ENCODE measurements at places on chromosomes 11 and 22.

GRCh38 chr11:118916842-118917388, 8.8 kb downstream of the BCL9L start:
- DNase-seq: peak; percentile 83

- DNase-seq: no peak
These were observed 46.3 kb upstream of the WNT11 start for GRCh38 chr11:76252631-76253070.

DNA sequence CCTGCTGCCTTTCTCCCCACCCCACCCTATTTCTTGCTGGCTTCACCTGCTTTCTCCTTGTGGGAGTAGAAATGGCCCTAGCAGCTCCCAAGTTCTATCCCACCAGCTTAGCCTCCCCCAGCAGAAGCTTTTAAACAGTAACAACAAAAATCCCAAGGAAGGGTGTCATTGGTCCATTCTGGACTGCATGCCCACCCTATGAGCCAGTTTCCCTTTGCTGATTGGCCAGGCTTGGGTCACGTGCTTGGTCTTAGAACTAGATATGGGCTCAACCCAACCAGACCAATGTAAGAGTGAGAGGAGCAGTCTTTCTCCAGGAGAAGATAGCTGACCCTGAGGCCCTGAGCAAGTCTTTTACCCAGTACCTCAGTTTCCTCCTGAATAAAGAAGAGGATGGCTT, 2.3 kb downstream of the MTFP1 start:
- no peak for DNase-seq

DNA sequence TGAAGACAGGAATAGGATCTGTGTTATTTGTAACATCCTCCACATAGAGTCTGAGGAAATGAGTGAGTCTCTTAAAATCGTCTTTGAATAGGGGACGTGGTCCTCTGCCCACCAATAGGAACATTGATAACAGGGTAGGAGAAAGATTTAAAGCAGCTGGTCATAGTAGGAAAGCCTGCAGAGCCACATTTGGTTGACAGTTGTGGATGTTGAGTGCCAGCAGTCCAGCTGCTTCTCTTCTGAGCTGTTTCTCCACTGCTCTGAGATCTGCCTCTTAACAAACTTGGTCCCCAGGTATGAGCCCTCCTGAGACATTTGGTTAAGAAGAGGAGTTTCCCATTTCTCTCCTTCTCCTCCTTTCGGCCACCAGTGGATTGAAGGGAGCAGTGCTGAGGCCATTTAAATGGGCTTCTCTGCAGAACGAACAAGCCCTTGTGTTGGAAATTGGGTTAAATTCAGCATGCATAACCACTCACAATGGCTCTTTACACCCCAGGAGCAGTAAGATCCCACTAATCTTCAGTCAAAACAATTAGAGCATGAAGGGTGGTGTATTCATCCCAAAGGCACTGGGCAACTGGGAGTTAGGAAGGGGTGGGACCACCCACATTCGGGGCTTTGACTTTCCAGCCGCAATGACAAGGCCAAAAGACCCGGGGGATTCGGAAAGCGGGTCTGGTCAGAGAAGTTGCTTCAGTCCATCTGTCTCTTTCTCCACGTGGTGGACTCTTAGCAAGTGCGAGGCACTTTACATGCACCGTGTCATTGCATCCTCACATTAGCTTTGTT, 32.3 kb downstream of the MIAT start:
- DNase-seq: no peak

- no peak for DNase-seq
These were observed 11.2 kb downstream of the FOLR1 start for GRCh38 chr11:72203163-72203562.

GRCh38 chr22:36288571-36289405, 35.9 kb downstream of the APOL1 start:
- DNase-seq: no peak

GRCh38 chr11:60428517-60428916, 855 bp upstream of the MS4A5 start:
- no peak for DNase-seq

DNA sequence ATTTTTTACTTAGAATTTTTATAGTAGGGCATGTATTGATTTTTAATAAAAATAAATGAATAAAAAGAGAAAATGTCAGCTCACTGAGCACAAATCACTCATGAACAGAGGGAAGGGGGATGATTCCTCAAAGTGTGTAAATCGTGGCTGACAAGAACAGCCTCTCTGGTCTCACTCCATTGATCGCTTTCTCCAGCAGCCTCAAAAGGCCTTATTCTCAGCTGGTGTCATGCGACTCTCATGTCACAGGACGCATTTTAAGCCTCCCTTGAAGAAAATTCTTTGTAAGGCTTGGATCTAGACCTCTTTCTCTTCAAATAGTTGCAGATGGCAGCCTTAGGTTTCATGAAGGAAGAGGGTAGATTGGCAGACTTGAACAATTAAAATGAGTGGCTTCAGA, 33.9 kb upstream of the SLC5A12 start:
- no peak for DNase-seq

DNA sequence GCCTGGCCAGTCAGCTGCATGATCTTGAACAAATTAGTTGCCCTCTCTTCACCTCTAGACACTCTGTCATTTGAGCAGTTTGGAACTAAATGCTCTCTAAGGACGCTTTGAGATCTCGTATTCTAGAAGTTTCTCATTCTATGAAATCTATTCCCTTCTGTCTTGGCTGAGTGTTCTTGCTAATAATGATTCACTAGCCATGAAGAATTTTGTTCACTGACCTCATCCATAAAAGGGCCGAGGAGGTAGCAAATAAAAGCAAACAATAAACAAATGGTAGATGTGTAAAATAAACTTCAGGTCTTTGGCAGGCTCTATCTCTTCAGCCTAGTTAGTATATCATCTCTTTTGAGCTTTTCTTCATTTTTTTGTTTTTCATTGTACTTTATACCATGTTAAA, 76.6 kb downstream of the USP35 start:
- no peak for DNase-seq

- no peak for DNase-seq
These were observed 14.8 kb downstream of the FRMD8 start for GRCh38 chr11:65401073-65401802.

DNA sequence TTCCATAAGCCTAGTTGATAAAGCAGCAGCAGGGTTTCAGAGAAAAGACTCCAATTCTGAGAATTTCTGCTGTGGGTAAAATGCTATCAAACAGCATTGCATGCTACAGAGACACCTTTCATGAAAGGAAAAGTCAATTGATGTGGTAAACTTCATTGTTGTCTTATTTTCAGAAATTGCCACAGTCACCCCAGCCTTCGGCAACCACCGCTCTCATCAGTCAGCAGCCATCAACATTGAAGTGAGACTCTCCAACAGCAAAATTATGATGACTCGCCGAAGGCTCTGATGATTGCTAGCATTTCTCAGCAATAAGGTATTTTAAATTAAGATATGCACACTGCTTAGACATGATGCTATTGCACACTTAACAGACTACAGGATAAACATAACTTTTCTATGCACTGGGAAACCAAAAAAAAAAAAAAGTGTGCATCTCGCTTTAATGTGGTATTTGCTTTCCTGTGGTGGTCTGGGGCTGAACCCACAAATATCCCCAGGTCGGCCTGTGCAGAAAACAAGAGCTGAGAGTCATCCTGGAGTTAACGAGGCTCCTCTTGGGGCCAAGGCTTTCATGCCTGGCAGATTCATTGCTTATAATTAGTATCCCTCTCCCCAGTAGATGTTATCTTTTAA, 192.1 kb downstream of the CTTN start:
- no peak for DNase-seq

DNA sequence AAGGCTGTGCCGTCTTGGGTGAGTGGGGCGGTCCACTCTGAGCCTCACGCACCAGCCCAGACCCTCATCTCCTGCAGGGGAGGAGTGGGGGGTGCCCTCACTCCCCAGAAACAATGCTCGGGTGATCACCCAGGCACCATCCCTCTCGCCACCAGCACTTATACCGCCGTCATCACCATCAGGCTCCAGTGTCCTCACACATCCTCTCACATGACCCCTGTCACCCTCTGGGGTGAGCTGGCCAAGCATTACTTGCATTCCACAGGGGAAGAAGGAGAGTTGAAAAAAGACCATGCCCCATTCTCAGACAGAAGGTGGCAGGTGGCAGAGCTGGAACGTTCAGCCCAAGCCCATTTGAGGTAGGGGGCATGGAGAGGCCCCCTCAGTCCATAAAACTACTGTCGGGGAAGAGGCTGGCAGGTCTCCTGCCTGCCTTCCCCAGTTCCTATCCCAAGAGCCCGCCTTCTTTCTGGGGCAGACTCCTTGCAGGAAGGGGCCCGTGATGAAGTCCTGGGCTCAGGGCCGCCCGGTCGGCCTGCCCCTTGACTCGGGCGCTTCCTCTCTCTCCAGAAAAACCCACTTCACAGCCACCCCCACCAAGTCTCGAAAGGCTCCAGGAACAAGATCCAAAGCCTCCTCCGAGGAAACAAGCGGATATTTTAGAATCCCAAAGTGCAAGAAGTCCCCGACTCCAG, 153.3 kb downstream of the DSCAML1 start:
- peak; percentile 42 for DNase-seq

- DNase-seq: no peak
These were observed 123.3 kb upstream of the CCDC90B start for GRCh38 chr11:83409476-83409875.

GRCh38 chr22:25084405-25085107, 115.1 kb upstream of the CRYBB3 start:
- DNase-seq: no peak

GRCh38 chr11:94028436-94028835, 7.3 kb downstream of the HEPHL1 start:
- DNase-seq: no peak

- DNase-seq: no peak
These were observed 39.3 kb upstream of the ABTB2 start for GRCh38 chr11:34397120-34397519.

GRCh38 chr22:27045103-27045947, 387.9 kb downstream of the MIAT start:
- DNase-seq: no peak

DNA sequence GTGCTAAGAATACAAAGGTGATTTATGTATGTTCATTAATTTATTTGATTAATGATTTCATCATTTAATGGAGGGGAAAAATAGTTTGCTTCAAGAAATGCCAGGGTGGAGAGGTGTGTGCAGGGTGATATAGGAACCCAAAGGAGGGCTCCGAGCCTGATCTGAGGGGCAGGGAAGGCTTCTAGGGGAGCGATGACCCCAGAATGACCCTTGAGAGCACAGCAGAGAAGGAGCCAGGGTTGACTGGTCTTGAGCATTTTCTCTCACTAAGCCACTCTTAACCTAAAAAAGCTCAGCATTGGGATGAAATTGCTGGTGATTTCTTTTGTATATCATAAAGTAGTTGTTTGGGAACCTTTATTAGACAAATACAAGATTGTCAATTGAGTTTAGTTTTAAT, 35.1 kb downstream of the HIPK3 start:
- DNase-seq: no peak

- no peak for DNase-seq
These were observed 10.8 kb upstream of the COMT start for GRCh38 chr22:19930551-19931486.

DNA sequence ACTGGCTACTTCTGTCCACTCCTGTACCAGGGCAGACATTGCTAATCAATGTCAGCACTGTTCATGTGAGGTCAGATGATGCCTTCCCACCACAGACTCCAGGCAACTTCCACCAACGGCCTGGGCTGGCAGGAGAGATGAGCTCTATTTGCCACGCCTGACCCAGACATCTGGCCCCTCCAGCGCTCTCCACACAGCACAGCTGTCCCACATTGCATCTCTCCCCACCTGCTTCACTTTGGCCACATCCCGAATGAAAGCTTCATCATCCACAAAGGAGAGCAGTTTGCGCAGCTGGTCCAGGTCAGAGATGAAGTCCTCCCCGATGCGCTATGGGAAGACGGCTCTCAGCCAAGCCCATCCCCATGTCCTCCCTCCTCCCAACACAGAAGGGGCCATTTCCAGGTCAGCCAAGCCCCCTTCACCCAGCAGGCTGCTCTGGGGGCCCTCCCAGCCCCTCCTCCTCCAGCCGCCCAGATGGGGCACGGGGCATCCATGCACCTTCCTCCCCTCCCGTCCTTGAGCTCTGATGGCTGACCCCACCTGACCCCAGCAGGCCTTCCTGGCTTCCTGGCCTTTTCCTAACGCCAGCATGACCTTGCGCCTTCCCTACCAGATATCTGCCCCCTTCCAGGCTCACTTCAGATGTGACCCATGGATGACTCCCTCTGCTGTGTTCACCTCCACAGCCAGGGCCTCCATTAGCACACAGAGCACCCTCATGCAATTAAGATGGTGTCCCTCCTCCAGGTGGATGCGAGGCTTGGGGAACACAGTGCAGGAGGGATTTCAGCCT, 7.4 kb downstream of the PYGM start:
- no peak for DNase-seq

GRCh38 chr11:126229858-126230540, 18.4 kb downstream of the FAM118B start:
- no peak for DNase-seq

DNA sequence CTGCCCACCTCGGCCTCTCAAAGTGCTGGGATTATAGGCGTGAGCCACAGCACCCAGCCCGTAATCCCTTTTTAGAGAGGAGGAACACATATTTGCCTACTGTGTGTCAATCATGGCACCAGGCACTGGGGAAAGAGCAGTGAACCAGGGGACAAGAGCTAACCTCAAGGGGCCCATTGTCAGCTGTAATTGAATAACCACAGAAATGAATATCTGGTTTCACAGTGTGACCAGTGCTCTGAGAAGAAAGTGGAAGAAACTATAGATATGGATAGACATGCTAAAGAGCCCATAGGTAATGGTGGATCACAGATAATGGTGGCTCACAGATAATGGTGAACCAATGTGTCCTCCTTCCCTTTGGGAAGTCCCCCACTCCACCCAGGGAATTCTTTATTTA, 8.6 kb upstream of the KCTD14 start:
- DNase-seq: no peak

DNA sequence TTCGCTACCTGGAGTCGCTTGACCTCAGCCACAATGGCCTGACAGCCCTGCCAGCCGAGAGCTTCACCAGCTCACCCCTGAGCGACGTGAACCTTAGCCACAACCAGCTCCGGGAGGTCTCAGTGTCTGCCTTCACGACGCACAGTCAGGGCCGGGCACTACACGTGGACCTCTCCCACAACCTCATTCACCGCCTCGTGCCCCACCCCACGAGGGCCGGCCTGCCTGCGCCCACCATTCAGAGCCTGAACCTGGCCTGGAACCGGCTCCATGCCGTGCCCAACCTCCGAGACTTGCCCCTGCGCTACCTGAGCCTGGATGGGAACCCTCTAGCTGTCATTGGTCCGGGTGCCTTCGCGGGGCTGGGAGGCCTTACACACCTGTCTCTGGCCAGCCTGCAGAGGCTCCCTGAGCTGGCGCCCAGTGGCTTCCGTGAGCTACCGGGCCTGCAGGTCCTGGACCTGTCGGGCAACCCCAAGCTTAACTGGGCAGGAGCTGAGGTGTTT, 12.8 kb downstream of the TSKU start:
- no peak for DNase-seq

GRCh38 chr22:37657590-37658132, 862 bp upstream of the PDXP start:
- DNase-seq: no peak

GRCh38 chr11:123429913-123430720, at the start of gene GRAMD1B:
Gene GRAMD1B, plus strand, starts transcription at chr11:123430269. Its CDS starts 524 bp downstream, at chr11:123430793.
- DNase-seq: peak; percentile 93

- DNase-seq: no peak
These were observed 99.5 kb downstream of the NAV2 start for GRCh38 chr11:19812096-19812495.

- DNase-seq: no peak
These were observed 107.4 kb downstream of the ZBTB16 start for GRCh38 chr11:114166897-114167323.
